Stimulated activated CD4-positive, alpha-beta T cell treated with anti-CD3 and anti-CD28 coated beads, Interleukin-2, amount 100 ng/mL, for 24 hours (primary cell): ENCODE measurements at places on chromosomes 7 and 10.

- DNase-seq: no peak
Measured at GRCh38 chr7:124257638-124258308, 224.9 kb upstream of the TMEM229A start.

DNA sequence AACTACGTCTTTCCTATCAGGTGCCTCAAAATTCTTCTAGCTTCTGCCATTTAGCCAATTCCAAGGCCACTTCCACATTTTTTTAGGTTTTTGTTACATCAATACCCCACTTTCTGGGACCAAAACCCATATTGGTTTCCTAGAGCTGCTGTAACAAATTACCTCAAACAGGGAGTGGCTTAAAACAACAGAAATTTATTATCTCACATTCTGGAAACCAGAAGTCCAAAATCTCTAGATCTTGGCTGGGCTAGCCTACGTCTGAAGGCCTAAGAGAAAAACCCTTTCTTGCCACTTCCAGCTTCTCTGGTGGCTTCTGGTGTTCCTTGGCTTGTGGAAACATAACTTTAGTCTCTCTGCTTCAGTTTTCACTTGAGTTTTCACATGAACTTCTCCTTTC lies 85.1 kb upstream of the BMPER start:
- DNase-seq: no peak

GRCh38 chr7:27105301-27106031 lies 3.0 kb upstream of the HOXA2 start:
- DNase-seq: no peak

DNA sequence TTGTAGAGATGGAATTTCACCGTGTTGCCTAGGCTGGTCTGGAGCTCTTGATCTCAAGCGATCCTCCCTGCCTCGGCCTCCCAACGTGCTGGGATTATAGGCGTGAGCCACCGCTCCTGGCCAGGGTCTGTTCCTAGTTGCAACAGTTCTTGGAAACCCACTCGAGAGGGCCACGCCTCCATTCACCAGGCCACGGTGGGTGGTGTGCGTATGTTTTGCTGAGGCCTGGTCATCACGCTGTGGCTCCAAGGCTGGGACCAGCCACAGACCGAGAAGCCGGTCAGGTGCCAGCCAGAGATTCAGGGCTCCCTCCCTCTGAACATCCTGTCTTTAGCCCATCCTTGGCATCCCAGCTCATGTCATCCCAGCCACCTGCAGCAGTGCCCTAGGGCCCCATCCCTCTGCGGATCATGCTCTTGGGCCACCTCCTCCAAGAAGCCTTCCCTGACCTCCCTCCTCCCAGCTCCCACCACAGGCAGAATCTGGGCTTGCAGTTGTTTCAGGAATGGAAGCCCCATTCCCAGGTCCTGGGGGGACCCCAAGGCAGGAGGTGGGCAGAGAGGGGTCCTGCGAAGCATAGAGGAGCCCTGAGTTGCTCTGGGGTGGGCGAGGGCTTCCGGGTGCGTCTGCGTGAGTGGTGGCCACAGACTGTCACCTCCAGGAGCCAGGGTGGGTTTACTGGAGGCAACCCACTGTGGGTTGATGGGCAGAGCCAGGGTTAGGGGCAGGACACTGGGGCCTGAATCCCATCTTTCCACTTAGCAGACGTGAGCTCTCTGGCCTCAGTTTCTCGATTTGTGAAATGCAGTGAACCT lies 5.2 kb downstream of the LAT2 start:
- DNase-seq: no peak

GRCh38 chr10:126215746-126216631 lies 172.3 kb downstream of the ADAM12 start:
- DNase-seq: no peak

DNA sequence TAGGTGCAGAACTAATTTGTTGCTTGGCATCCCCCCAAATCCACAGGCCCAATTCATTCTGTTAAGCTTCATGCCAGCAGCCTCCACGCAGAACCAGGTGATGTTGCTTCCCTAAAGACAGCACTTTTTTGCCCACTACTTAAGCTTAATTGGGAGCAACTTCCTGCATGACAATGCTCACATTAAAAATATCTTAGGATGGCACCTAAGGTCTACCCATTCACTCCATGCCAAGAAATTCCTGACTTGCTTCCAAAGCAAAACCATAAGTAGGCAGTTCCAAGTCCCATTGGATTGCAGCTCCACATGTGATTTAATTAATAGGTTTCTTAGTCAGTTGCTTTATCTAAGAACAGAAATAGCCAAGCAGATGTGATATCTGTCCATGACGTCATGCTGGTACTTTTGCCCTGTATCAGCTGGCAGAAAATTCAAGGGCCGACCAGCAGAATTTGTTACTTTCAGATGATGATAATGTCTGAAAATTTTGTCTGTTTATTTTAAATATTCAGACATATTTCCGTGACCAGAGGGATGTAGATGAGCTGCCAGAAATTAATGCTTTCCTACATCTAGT lies 325.5 kb downstream of the LHFPL3 start:
- no peak for DNase-seq

DNA sequence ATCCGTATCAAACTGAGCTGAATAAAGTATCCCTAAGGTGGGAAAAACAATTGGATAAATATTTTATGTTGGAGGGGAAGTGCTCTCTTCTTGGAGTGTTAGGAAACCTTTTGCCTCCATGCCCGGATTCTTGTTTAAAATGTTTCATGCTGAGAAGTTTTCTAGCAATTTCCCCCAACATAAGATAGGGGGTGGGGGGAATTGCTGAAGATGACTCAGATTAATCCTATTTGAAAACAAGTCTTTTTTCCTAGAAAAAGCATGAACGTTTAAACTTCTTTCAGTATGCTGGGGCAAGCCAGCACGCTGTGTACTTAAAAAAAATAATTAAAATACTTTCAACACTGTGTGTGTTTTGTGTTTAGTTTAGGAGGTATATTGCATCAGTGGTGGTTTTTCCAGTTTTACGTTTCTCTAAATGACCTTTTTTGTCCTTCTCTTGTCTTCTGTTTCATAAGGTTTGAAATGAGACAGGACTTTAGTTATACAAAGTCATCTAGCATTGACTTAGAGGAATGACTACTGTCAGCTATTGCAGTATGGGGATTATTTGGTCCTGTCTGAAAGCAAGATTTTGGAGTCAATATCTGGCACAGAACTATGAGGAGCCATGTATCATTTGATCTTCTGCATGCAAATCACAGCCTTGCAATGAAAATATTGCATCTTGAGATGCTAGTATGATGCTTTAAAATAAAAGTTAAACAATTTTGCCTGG lies 295.9 kb downstream of the GATA3 start:
- no peak for DNase-seq

- no peak for DNase-seq
Measured at GRCh38 chr10:12533723-12534122, 184.4 kb downstream of the CAMK1D start.

GRCh38 chr7:155531681-155532080 lies 14.7 kb downstream of the CNPY1 start:
- no peak for DNase-seq

GRCh38 chr10:10600004-10600403 lies 417.7 kb upstream of the CELF2 start:
- DNase-seq: no peak

DNA sequence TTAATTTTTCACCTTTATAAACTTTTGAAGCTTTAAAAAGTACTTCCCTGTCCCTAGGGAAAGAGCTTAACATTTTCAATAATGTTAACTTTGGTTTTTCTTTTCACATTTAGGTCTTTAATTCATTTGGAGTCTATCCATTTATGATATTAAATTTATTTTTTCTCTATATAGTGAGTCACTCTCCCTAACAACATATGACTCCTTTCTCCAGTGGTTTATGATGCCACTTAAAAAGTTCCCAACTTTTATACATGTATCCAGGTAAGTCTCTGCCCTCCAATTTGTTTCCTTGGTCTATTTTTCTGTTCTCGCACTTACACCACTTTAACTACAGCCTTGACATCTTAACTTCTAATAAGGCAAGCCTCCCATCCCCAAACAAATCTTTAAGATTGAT lies 3.5 kb downstream of the CACUL1 start:
- no peak for DNase-seq

GRCh38 chr10:26468700-26469099 lies 30.6 kb downstream of the APBB1IP start:
- DNase-seq: no peak

GRCh38 chr10:78706256-78706655 lies 362.5 kb upstream of the ZMIZ1 start:
- no peak for DNase-seq

GRCh38 chr7:132558815-132559214 lies 17.5 kb downstream of the PLXNA4 start:
- DNase-seq: no peak

GRCh38 chr7:15985587-15986384 lies 299.3 kb upstream of the MEOX2 start:
- no peak for DNase-seq

DNA sequence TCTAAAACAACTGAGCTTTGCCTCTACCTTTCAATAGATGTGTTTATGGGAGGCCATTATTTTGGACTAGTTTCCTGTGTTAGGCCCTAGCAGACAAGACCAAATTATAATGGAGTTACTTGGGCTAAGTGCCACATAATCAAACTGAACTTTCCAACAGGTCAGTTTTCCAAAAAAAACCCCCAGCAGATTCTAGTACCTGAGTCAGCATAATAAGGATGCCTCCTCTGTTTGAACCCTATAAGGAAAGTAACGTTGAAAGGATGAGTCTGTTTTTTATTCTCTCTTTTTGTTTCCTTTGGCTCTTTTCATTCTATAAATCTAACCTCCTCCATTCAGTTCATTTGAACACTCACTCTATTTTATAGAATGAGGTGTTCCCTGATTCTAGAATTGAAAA lies 148.1 kb upstream of the FAM3C start:
- no peak for DNase-seq

GRCh38 chr7:31550432-31550831 lies 36.5 kb downstream of the ITPRID1 start:
- DNase-seq: no peak

DNA sequence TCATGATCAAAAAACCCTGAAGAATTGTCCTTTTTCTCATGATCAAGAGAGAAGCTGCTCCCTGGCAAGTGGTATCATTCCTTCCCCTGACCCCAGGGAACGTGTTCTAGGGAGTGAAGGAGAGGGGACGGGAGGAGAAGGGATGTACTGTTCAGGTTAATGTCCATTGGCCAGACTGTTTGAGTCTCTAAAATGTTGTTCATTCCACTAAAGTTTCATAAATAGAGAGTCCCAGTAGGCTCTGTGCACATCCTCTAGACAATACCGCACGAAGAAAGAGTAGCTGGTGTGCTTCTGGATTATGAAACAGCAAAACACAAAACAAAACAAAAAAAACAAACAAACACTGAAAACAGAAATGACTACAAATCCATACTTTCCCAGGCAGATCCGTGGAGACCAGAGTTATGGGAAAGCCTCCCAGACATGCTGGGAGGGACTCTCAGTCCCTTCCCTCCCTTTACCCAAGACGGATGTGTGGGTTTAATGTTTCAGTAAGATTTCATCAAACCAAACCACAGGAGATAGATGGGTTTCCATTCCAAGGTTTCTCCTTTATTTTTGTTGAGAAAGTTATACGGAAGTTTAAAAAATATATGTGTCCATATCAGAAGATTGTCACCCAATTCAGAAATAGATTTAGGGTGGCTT lies 66.5 kb upstream of the TNS3 start:
- no peak for DNase-seq

GRCh38 chr10:103669243-103669929 lies 175.9 kb downstream of the NEURL1 start:
- DNase-seq: no peak

GRCh38 chr10:104199567-104199966 lies 32.6 kb downstream of the CFAP43 start:
- no peak for DNase-seq

DNA sequence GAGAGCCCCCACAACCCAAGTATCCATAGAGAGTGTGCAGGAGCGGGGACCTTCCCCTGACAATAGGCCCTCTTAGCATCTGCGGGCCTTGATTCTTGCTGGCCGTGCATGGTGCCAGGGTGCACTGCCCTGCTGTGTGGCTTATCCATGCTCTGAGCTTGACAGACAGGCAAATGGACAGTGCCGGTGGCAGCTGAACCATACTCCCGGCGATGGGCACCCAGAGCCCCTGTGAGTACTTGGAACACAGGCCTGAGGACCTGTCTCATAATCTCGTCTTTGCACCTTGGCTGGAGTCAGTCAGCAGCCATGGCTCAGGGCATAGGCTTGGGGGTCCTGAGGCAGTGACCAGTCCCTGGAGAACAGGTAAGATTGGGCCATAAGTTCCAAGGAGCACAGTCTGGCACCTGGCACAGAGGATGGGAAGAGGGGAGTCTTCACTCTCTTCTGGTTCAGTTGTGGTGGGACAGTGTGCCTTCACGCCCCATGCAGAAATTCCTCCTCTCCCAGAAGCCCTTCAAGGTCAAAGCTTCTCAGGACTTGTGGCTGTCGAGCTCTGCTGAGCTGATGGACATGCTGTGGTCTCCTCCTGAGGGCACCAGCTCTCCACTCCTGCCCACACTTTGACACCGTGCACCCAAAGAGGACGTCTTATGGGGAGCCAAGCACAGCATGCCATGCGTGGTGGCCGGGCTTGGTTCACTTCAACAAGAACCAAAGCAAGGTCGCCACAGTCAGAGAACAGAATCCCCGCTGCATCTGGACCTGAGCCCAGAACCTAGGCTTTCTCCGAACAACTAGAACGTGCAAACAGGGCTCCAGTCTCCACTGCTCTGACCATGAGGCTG lies 59.4 kb upstream of the CAMK2B start:
- DNase-seq: no peak

DNA sequence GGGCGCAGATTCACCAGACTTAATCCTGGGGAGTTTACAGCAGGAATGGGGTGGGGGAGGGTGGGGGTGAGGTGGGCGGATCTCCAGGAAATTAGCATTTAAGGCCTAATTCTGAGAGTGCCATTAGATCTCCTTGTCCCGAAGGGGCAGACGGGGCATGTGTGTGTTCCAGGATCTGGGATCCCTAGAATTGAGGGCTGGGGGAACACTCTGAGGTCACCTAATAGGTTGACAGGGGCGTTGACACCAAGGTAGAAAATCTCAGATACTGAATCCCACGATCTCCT lies 9.4 kb upstream of the EPHB4 start:
- no peak for DNase-seq

GRCh38 chr10:77836299-77836820 lies 90.2 kb downstream of the DLG5 start:
- DNase-seq: peak; percentile 63

DNA sequence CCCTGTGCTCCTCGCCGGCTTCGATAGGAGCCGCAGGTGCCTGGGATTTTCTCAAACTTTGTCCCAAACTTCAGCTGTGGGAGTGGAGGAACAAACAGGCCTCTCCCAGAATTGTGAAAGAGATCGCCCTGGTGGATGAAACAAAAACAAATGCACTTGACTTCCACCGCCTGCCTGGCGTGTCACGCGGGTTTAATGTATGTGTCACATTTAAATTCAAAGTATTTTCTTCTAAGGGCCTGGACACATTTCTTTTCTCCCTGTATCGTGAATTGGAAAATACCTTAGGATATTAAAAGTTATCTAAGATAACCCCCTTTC lies 694 bp upstream of the WASL start:
- DNase-seq: no peak

DNA sequence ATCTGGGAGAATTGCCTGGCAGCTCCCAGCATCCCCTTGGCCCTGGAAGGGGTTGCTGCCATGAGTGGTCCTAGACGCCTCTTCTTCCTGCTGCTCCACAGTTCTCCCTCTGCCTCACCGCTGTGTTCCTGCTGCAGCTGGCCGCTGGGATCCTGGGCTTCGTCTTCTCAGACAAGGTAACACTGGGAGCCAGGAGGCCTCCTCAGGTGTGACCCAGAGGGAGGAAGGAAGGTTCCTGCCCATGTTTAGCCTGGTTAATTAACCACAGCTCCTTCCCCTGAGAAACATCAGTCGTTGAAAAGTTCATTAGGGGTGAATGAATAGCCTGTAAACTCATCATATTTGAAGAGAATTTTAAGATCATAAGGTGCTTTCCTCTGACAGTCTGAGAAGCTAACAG lies 18.2 kb downstream of the TSPAN33 start:
- no peak for DNase-seq
